ENCODE measurements at places on chromosomes 2 and 18.

DNA sequence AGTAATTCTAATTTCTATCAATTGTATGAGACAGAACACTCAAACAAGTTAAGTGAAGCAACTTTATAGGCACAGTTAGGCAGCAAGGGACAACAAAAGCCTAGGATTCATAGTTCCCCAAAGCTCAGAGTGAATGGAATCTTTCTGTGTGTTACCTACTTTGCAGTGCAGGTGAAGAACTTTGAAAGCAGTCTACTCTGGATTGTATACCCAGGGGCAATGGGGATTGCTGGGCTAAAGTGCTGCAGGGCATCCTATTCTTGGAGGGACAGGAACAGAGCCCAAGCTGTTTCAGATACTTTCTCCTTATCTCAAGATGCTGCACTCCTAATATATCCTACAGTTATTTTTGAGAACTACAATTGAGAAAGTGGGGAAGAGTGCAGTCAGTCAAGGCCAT is 207.6 kb downstream of the PLCL1 start:
- H3K4me3 ChIP-seq = no peak overlapping the region
- H3K36me3 ChIP-seq = peaks cover 2% of the 10 kb centered on the region
- H3K27ac ChIP-seq = no peak overlapping the region
- H3K27me3 ChIP-seq = peaks cover 2% of the 10 kb centered on the region

- H3K27ac ChIP-seq = no peak overlapping the region
- H3K4me3 ChIP-seq = no peak overlapping the region
- no peaks in the 10 kb centered on the region for H3K36me3 ChIP-seq
- DNase-seq = no peak
- no peaks in the 10 kb centered on the region for H3K4me1 ChIP-seq
These were observed 39.7 kb upstream of the B3GNT7 start for GRCh38 chr2:231355508-231356465.

GRCh38 chr2:29628862-29629261 is 292.5 kb downstream of the ALK start:
- no peaks in the 10 kb centered on the region for H3K36me3 ChIP-seq
- no peak overlapping the region for H3K4me3 ChIP-seq
- H3K27ac ChIP-seq = no peak overlapping the region
- peaks cover 12% of the 10 kb centered on the region for H3K27me3 ChIP-seq
- no peaks in the 10 kb centered on the region for H3K4me1 ChIP-seq

DNA sequence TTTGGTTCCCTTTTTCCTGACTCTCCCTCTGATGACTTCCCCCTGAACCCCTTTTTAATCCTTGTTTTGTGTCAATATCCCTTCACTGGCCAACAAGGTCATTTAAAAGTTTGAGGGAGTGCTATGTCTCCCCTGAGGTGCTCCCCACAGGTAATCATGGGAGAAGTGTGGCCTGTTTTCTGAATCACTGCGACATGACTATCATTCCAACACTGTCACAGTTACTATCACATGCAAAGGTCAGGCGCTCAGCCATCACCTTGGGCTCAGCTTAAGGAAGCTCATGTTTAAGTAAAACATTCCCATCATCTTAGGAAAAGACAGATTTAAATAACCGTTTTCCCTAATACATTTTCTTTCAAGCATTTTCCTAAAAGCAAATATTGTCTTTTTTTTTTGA is 20.9 kb upstream of the ACAA2 start:
- H3K4me3 ChIP-seq = no peak overlapping the region
- no peaks in the 10 kb centered on the region for H3K4me1 ChIP-seq
- DNase-seq = no peak
- no peak overlapping the region for H3K27ac ChIP-seq

DNA sequence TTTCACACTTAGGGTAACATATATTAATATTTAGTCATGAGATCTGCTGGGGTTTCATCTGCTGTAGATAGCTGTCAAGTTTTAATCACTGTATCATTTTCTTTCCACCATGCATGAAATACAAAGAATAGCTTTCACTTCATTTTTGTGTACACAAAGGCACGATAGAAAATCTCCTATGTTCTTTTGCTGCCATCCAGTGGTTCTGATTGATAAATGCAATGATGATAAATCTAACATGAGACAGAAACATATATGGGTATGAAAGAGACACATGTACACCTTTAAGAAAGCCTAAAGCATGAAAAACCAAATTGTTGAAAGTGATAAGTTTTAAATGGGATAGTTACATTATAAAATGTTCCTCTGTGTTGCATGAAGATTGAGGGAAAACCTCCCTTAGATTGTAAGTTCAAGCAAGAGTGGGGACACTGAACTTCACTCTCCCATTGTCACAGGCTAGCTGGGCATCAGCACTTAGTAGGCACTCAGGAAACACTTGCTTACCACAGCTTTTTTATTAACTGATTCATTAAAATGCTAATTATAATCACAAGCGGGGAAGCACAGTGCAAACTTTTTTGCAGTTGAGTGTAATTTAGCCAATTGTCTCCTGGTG is 31.2 kb downstream of the C1D start:
- H3K36me3 ChIP-seq = no peaks in the 10 kb centered on the region
- H3K27me3 ChIP-seq = no peaks in the 10 kb centered on the region
- H3K4me1 ChIP-seq = no peaks in the 10 kb centered on the region
- H3K4me3 ChIP-seq = no peak overlapping the region

- DNase-seq = no peak
- H3K36me3 ChIP-seq = peaks cover 21% of the 10 kb centered on the region
- H3K27ac ChIP-seq = no peak overlapping the region
- H3K4me3 ChIP-seq = no peak overlapping the region
- no peaks in the 10 kb centered on the region for H3K27me3 ChIP-seq
- H3K4me1 ChIP-seq = no peaks in the 10 kb centered on the region
These were observed 236.4 kb downstream of the ALPK2 start for GRCh38 chr18:58392324-58393000.

DNA sequence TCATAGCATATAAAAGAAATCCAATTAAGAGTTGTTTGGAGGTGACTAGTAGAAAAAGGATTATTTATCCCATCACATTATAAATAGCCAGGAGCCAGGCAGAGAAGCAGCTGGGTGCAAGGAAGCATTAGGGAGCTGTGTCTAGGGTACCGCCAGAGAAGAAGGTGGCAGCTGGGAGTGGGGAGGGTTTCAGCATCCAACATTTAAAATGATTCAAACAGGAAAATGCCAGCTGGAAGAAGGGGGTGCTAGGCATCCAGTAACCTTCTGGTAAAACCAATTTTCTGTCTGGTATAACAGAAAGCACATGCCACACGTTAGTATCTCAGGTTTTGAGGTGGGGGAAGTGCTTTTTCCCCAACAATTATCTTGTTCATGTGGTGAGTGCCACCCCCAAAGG is 452.4 kb downstream of the ZEB2 start:
- no peak overlapping the region for H3K4me3 ChIP-seq
- no peak for DNase-seq
- no peak overlapping the region for H3K27ac ChIP-seq

GRCh38 chr2:179234658-179235240 is 29.9 kb downstream of the SESTD1 start:
- no peak overlapping the region for H3K4me3 ChIP-seq
- no peak for DNase-seq
- peaks cover 15% of the 10 kb centered on the region for H3K4me1 ChIP-seq
- H3K27me3 ChIP-seq = no peaks in the 10 kb centered on the region
- peaks cover 13% of the 10 kb centered on the region for H3K36me3 ChIP-seq

- H3K4me3 ChIP-seq = no peak overlapping the region
- no peaks in the 10 kb centered on the region for H3K4me1 ChIP-seq
- no peak for DNase-seq
- H3K36me3 ChIP-seq = no peaks in the 10 kb centered on the region
- peaks cover 3% of the 10 kb centered on the region for H3K27me3 ChIP-seq
These were observed 121.7 kb upstream of the LINC00305 start for GRCh38 chr18:64270608-64271007.

DNA sequence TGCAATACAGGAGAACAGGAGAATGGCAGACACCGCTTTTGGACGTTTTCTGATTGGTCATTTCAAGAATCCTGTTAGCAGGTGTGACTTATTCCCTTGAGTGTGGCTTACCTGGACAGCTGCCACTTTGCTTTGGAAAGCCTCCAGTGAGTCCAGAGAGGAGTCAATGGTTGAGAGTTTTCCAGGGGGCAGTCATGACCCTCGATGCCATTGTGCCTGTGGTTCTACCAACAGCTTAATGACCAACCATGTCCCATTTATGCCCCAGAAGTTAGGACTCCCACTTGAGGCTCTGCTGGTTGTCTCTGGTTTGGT is 12.4 kb downstream of the IGFBP2 start:
- no peaks in the 10 kb centered on the region for H3K36me3 ChIP-seq
- H3K4me3 ChIP-seq = no peak overlapping the region
- DNase-seq = no peak
- H3K27me3 ChIP-seq = peaks cover 14% of the 10 kb centered on the region
- no peak overlapping the region for H3K27ac ChIP-seq

- no peak overlapping the region for H3K4me3 ChIP-seq
- H3K4me1 ChIP-seq = peaks cover 5% of the 10 kb centered on the region
- DNase-seq = no peak
- no peak overlapping the region for H3K27ac ChIP-seq
These were observed 550.6 kb upstream of the ACVR2A start for GRCh38 chr2:147293991-147294824.

DNA sequence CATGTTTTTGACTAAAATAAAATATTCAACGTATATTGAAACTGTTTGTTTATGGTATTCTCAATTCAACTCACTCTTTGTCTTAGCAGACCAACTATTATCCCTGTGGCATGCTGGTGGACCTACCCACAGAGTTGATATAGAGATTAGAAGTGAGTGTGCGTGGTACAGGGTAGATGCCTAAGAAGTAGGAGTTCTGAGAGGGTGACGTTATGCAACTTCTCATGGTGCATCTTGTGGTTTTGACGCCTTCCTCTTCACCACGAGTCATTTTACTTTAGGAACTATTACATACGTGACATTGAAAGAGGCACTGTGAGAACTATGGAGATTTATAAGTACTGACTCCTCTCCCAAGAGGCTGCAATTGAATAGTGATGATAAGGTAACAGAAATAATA is 26.6 kb upstream of the NAPG start:
- no peak overlapping the region for H3K27ac ChIP-seq
- no peak overlapping the region for H3K4me3 ChIP-seq
- H3K4me1 ChIP-seq = peaks cover 4% of the 10 kb centered on the region
- DNase-seq = no peak
- no peaks in the 10 kb centered on the region for H3K27me3 ChIP-seq
- no peaks in the 10 kb centered on the region for H3K36me3 ChIP-seq

DNA sequence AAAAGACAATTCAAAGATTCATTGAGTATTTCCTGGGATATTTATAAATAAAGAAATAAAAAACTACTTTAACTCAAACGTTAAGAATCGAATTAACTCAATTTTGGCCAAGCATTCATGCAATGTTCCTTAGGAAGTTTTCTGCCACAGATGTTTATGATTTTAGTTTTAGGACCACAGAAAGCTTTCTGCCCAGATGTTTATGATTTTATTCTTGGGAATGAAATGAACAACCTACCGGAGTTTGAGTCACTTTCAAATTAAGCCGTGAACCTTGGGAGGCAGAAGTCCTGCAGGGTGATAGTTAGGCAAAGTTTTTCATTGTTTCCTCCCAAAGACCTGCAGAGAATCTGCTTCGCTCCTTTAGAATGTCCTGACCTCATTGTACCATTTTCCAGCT is 34.7 kb upstream of the MBP start:
- no peak overlapping the region for H3K27ac ChIP-seq
- no peak overlapping the region for H3K4me3 ChIP-seq
- H3K4me1 ChIP-seq = peaks cover 5% of the 10 kb centered on the region

GRCh38 chr2:234029150-234029733 is 21.3 kb upstream of the SPP2 start:
- H3K4me3 ChIP-seq = no peak overlapping the region
- no peak for DNase-seq
- H3K4me1 ChIP-seq = peaks cover 9% of the 10 kb centered on the region
- peaks cover 27% of the 10 kb centered on the region for H3K27me3 ChIP-seq

DNA sequence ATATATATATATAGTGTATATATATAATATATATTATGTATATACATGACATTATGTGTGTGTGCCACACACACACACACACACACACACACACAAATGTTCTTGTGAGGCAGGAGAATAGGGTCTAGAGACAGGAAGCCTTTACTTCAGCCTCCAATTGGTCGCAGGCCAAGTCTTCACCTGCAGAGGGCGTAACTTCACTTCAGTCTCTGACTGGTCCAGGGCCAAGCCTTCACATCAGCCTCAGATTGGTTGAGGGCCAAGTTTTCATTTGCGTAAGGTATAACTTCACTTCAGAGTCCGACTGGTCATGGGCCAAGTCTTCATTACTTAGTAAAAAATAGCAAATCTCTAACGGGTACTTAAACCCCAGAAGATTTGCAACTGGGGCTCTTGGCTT is 13.2 kb upstream of the SS18 start:
- H3K4me1 ChIP-seq = no peaks in the 10 kb centered on the region
- H3K27me3 ChIP-seq = no peaks in the 10 kb centered on the region
- H3K27ac ChIP-seq = no peak overlapping the region
- DNase-seq = no peak
- no peaks in the 10 kb centered on the region for H3K36me3 ChIP-seq
- H3K4me3 ChIP-seq = no peak overlapping the region

DNA sequence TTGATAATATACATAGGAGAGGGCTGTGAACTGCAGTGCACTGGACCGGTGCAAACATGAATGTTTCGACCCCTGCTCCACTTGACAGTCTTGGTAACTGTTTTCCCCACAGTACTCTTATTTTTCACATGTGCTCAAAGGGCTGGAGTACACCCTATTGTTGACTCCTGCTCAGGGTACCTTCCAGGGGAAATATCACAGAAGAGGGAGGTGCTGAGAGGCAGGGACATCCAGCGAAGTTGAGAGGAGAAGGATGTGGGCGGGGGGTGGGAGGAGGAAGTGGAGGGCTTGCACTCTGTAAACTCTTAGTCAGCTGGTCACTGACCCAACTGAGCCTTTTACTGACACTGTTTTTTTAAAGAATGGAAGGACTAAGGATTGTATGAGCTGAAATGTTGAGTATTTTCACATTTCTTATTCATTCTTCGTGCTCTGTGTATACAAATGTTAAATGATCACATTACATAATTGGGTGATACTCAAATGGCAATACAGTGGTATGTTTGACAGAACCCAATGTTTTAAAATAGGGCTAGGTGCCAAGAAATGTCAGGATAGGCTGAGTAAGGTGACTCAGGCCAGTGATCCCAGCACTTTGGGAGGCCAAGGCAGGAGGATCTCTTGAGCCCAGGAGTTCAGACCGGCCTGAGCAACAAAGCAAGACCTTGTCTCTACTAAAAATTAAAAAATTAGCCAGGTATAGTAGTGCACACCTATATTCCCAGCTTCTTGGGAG is 10.0 kb downstream of the INPP4A start:
- peak overlapping the region; percentile 14 for H3K4me3 ChIP-seq
- H3K4me1 ChIP-seq = peaks cover 38% of the 10 kb centered on the region
- peaks cover 3% of the 10 kb centered on the region for H3K36me3 ChIP-seq
- DNase-seq = no peak

Measured in memory B cell (primary cell).